Mesenteric fat pad (tissue), 1 donor: ENCODE measurements at places on chromosomes 2 and 18. TPM values are rescaled to one million over a fixed set of nuclear protein-coding genes. Genes with fewer than 3 reads are reported as not detected.

Gene SPOPL
- total RNA-seq = 19.9 TPM

Gene SIX3
- total RNA-seq = not detected

Gene ASB18
- total RNA-seq = not detected

Gene FTCDNL1
- total RNA-seq = 4.4 TPM

Gene TMEM178A
- total RNA-seq = 1.5 TPM

Gene GPAT2
- 9.0 TPM for total RNA-seq

Gene CCDC88A
- 64.6 TPM for total RNA-seq
